ENCODE measurements at places on chromosomes 7 and 10.

DNA sequence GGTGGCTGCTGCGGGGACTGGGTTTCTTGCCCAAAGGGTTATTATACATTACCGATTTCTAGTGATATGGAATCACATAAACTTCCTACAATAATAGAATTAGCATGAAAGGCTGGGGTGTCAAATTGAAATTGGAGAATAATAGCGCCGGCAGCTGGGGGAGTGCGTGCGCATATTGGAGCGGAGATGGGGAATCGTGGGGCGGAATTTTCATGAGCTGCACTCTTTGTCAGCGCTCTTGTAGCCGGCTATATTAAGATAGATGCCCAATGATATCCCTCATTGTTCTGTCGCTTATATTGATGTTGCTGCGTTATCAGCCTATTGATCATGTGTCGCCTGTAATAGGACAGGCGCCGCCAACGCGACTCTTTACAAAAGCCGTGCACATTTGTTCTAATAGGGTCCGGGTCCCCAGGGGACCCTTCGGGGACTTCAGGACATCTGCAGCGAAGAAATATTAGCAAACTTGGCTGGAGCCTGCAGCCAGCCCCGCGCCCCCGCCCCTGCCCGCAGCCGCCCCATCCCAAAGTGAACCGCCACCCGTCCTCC, 5.1 kb downstream of the UNCX start:
- H3K27ac ChIP-seq = no peak overlapping the region
- H3K4me1 ChIP-seq = no peaks in the 10 kb centered on the region
- peaks cover 85% of the 10 kb centered on the region for H3K27me3 ChIP-seq
- no peak overlapping the region for H3K4me3 ChIP-seq
- DNase-seq = no peak

DNA sequence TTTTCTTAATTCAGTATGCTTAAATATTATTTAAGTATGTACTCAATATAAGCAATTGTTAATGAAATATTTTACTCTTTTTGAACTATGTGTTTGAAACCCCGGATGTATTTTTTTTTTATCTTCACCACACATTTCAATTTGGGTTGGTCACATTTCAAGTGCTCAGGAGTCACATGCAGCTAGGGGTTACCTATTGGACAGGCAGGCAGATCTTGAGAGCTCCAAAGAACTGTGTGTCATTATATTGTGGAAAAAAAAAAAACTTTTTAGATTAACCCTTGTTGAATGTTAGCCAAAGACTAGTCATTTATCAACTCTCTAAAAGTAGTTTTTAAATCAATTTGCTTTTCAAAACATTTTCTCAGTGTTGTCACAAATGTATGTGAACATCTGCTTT, 37.2 kb downstream of the IKZF1 start:
- H3K27me3 ChIP-seq = no peaks in the 10 kb centered on the region
- no peak for DNase-seq
- H3K27ac ChIP-seq = no peak overlapping the region
- no peak overlapping the region for H3K4me3 ChIP-seq

DNA sequence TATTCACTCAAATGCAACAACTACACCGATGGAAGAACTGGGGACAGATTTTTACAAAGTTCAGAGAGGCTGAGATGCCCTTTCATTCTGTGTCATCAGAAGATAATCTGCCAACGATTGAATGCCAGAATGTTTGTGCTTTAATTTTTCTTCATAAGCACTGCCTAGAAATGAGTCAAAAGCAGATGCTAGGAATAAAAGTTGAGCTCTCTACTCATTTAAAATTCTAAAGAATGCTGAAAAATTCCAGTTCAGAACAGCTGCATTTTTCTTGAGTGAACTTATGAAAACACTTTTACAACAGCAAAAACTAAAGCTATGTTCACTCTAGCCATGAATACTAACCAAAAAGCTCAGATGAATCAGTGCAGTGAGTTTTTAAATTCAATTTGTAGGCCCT, 22.3 kb upstream of the FAM133B start:
- no peak overlapping the region for H3K27ac ChIP-seq
- no peak overlapping the region for H3K4me3 ChIP-seq
- H3K4me1 ChIP-seq = no peaks in the 10 kb centered on the region
- H3K36me3 ChIP-seq = peaks cover 57% of the 10 kb centered on the region
- no peaks in the 10 kb centered on the region for H3K27me3 ChIP-seq
- DNase-seq = no peak

- no peaks in the 10 kb centered on the region for H3K27me3 ChIP-seq
- H3K27ac ChIP-seq = no peak overlapping the region
- H3K36me3 ChIP-seq = no peaks in the 10 kb centered on the region
Measured at GRCh38 chr7:147022056-147022455, 905.5 kb downstream of the CNTNAP2 start.

GRCh38 chr10:126341491-126341890, 46.8 kb downstream of the ADAM12 start:
- H3K27ac ChIP-seq = no peak overlapping the region
- DNase-seq = no peak
- H3K36me3 ChIP-seq = no peaks in the 10 kb centered on the region

DNA sequence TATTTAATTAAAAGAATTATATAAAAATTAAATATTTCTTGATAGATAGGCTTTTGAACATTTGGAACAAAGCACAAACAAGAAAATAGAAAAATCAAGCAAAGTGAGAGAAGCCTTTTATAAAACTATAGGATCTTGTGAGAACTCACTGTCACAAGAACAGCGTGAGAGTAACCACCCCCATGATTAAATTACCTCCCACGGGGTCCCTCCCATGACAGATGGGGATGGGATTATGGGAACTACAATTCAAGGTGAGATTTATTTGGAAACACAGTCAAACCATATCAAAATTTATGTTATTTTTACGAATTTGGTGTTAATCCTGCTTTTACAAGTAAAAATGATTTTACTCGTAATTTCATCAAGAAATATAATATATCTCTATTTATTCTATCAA, 1136.1 kb upstream of the POT1 start:
- no peaks in the 10 kb centered on the region for H3K36me3 ChIP-seq
- no peaks in the 10 kb centered on the region for H3K4me1 ChIP-seq

GRCh38 chr7:19709249-19709578, 377 bp upstream of the POLR1F start:
- peaks cover 10% of the 10 kb centered on the region for H3K4me1 ChIP-seq
- no peak overlapping the region for H3K27ac ChIP-seq
- H3K36me3 ChIP-seq = peaks cover 1% of the 10 kb centered on the region
- H3K27me3 ChIP-seq = no peaks in the 10 kb centered on the region

GRCh38 chr10:123859653-123860050, 32.0 kb downstream of the CPXM2 start:
- no peaks in the 10 kb centered on the region for H3K4me1 ChIP-seq
- no peak overlapping the region for H3K27ac ChIP-seq
- DNase-seq = no peak
- H3K27me3 ChIP-seq = no peaks in the 10 kb centered on the region
- H3K36me3 ChIP-seq = no peaks in the 10 kb centered on the region

DNA sequence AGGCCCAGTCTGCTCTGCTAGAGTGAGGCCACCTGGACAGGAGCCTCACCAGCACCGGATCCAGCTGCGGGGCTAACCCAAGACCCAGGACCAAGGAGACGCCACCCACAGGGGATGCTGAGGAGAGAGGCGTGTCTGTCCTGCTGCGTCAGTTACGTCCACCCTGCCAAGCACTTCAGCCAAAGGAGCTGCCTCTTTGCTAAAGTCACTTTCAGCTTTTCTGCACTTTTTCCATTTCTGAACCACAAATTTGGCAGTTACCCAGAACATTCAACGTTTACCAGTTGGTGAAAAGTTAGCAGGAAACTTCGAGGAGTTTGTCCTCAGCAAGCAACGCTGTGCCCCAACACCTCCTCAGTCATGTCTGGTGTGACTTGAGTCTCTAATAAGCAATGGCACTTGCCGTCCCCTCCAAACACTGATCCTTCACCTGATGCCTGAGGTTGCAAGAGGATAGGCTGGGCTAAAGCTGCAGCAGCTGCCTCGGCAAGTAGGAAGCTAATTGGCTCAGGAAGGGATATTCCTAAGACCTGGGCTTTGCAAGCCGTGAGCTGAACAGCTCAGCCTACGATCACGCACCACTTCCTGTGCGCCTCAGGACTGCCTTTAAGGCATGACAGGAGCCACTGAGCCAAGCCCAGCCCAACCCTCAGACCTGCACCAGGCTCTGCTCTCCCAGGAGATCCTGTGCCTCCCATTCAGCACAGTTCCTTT, 40.1 kb downstream of the KCNH2 start:
- peak overlapping the region; percentile 38 for H3K27ac ChIP-seq
- H3K36me3 ChIP-seq = no peaks in the 10 kb centered on the region
- peaks cover 36% of the 10 kb centered on the region for H3K4me1 ChIP-seq
- peak; percentile 76 for DNase-seq
- H3K4me3 ChIP-seq = no peak overlapping the region

DNA sequence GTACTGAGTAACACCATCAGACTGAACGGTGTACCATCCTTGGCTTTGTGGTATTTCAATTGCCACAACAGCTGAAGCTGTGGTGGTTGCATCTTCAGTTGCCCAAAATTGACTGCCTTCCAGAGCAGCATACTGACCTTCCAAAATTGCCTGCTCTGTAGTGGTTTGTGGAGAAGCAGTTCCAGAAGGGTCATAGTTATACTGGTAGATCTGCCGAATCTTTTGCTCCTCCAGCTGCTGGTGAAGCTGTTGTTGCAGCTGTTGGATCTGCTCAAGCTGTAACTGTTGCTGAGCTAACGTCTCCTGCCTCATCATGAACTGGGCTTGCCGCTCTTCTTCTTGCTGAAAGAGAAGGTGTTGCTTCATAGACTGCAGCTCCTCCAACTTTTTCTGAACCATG, 212.2 kb downstream of the PCLO start:
- no peaks in the 10 kb centered on the region for H3K36me3 ChIP-seq
- no peaks in the 10 kb centered on the region for H3K27me3 ChIP-seq
- no peak overlapping the region for H3K27ac ChIP-seq
- H3K4me3 ChIP-seq = no peak overlapping the region

GRCh38 chr7:81256991-81257390, 338.1 kb upstream of the SEMA3C start:
- H3K27ac ChIP-seq = no peak overlapping the region
- no peaks in the 10 kb centered on the region for H3K4me1 ChIP-seq
- H3K4me3 ChIP-seq = no peak overlapping the region
- DNase-seq = no peak
- no peaks in the 10 kb centered on the region for H3K27me3 ChIP-seq

DNA sequence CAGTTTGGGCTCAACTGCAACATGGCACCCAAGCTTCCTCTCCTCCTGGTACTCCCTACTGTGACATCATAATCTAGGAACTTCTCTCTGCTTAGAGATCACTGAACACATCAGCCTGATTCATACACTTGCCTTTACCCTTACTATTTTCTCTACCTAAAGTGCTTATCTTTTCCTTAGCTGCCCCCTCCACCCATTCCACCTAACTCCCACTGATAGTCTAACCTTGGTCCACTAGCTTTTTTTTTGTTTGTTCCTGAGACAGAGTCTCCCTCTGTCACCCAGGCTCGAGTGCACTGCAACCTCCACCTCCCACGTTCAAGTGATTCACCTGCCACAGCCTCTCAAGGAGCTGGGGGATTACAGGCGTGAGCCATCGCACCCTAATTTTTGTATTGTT, 15.9 kb downstream of the CUL2 start:
- H3K36me3 ChIP-seq = peaks cover 34% of the 10 kb centered on the region
- no peaks in the 10 kb centered on the region for H3K27me3 ChIP-seq
- no peak for DNase-seq
- H3K4me1 ChIP-seq = no peaks in the 10 kb centered on the region

DNA sequence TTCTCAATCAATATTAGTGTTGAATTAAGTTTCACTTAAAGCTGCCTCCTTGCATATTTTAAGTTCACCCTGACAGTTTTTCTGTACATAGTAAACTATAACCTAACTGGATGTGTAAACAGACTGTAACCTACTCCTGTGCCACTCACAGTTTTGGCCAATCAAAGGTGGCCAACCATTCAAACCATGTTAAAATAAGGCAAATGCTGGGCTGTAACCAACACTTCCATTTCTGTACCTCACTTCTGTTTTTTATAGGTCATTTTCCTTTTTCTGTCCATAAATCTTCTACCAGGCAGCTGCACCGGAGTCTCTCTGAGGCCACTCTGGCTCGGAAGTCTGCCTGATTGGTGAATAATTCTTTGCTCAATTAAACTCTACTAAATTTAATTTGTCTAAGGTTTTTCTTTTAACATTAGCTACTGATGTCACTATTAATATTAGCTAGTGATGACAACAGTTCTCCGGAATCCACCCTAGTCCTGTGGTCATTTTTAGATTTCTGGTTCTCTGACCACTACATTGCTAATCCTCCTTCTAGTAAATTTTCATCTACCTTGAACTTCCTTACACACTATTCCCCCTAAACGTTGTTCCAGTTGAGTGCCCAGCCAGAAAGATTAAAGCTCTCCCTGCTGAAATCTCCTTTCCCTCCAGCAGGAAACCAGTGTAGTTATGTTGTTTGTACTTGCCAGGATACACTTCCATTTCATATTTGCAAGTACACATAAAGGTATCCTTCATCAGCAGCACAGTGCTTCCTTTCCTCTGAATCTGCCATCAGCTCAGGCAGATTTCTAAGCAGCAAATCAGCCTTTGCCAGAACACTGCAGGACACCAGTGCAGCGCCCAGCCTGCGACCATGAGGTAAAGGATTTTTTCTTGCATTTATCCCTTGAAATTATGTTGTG, 18.6 kb upstream of the IFIT2 start:
- H3K4me1 ChIP-seq = peaks cover 51% of the 10 kb centered on the region
- no peaks in the 10 kb centered on the region for H3K27me3 ChIP-seq
- no peaks in the 10 kb centered on the region for H3K36me3 ChIP-seq
- no peak for DNase-seq
- H3K27ac ChIP-seq = peak overlapping the region; percentile 90

DNA sequence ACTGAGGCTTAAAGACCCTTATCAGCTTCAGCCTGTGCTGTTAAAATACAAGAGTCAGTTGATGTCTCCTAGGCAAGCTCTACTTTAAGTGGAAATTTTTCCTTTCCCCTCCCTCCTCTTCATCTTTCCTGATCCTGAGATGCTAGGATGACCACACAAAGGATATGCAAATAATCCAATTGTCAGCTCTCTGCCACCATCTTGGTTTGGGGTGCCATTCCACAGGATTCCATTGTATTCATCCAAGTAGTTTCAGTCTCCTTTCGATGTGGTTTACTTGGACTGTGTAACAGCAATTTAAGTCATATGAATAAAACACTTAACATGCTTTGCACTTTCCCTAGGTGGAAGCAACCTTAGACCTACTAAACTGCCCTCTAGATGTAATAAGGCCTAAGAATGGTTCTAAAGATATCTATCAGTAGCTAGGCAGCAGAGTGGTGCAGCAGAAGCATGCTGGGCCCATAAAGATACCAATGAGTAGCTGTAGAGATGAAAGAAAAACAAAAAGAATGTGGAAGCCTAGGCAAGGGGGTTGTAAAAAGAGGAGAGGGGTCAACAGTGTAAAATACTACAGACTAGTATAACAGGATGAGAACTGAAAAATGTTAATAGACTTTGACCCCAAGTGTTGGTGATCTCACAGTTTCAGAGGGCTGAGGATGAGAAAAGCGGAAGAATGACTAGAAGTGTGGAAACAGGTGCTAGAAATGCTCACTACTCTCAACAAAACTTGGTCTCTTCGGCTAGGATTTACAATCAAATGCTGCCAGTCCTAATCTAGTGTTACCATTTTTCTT, 2.4 kb upstream of the CFAP69 start:
- peaks cover 3% of the 10 kb centered on the region for H3K4me1 ChIP-seq
- H3K36me3 ChIP-seq = no peaks in the 10 kb centered on the region
- no peak overlapping the region for H3K27ac ChIP-seq
- H3K4me3 ChIP-seq = no peak overlapping the region

GRCh38 chr7:22665923-22666322, 61.1 kb upstream of the IL6 start:
- H3K4me1 ChIP-seq = peaks cover 41% of the 10 kb centered on the region
- no peak overlapping the region for H3K4me3 ChIP-seq
- no peaks in the 10 kb centered on the region for H3K27me3 ChIP-seq
- peak overlapping the region; percentile 87 for H3K27ac ChIP-seq
- no peak for DNase-seq
